Activated T-helper 17 cell treated with anti-CD3 and anti-CD28 coated beads, Interleukin-2, amount 50 U/mL, for 72 hours (primary cell): ENCODE measurements at places on chromosomes 2 and 18. TPM values are rescaled to one million over a fixed set of nuclear protein-coding genes. Genes with fewer than 3 reads are reported as not detected.

UGT1A1 gene
- total RNA-seq = not detected

ARHGEF4 gene
- not detected for total RNA-seq

MLPH gene
- not detected for total RNA-seq

UGT1A8 gene
- total RNA-seq = not detected

PTPN2 gene
- 72.1 TPM for total RNA-seq

PAX8 gene
- total RNA-seq = 1.6 TPM

TPO gene
- total RNA-seq = 0.08 TPM

DES gene
- not detected for total RNA-seq

GALNT5 gene
- total RNA-seq = 0.17 TPM

POTEC gene
- total RNA-seq = 0.04 TPM

CCDC148 gene
- 0.93 TPM for total RNA-seq

CDKL4 gene
- 0.50 TPM for total RNA-seq

UXS1 gene
- total RNA-seq = 105 TPM

VSNL1 gene
- total RNA-seq = not detected

CFC1 gene
- total RNA-seq = not detected

CIB4 gene
- not detected for total RNA-seq

FAM124B gene
- 0.37 TPM for total RNA-seq

REG1B gene
- total RNA-seq = not detected

THOC1 gene
- total RNA-seq = 99.1 TPM

HTR2B gene
- total RNA-seq = not detected

NR4A2 gene
- 1.9 TPM for total RNA-seq

THAP4 gene
- 42.5 TPM for total RNA-seq

ASIC4 gene
- total RNA-seq = 0.56 TPM

LYG2 gene
- not detected for total RNA-seq

TUBA4B gene
- not detected for total RNA-seq

SCYGR2 gene
- total RNA-seq = not detected

CRYBA2 gene
- not detected for total RNA-seq

HJURP gene
- 90.4 TPM for total RNA-seq

SERPINB3 gene
- not detected for total RNA-seq

DQX1 gene
- total RNA-seq = 0.76 TPM

DSG3 gene
- total RNA-seq = not detected

SEH1L gene
- total RNA-seq = 120 TPM

GRHL1 gene
- 0.85 TPM for total RNA-seq
